SJCRH30 (cell line): ENCODE measurements at places on chromosomes 16 and 17. TPM values are rescaled to one million over a fixed set of nuclear protein-coding genes. Genes with fewer than 3 reads are reported as not detected.

The KRTAP16-1 gene
- total RNA-seq: not detected in 2 replicates

DNA sequence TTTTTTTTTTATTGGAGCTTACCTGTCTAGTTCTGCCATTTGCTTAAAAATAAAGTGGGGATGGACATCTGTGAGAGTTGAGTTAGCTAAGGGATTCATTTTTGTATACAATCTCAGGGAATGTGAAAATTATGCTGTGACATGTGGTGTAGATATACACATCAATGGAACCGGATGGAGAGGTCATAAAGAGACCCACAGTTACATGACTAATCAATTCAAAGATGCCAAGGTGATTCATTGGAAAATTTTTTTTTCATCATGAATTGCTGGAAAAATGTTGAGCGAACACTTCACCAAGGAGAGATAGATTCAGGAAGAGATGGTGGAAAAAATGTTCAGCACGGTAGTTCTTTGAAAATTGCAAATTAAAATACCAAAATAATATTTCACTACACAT, 605.4 kb upstream of the KIF2B start:
- H3K27me3 ChIP-seq: no peaks in the 10 kb centered on the region
- no peaks in the 10 kb centered on the region for H3K36me3 ChIP-seq
- H3K27ac ChIP-seq: no peak overlapping the region
- no peak for DNase-seq

- no peak overlapping the region for H3K27ac ChIP-seq
- no peak for DNase-seq
- peaks cover 31% of the 10 kb centered on the region for H3K27me3 ChIP-seq
- no peaks in the 10 kb centered on the region for H3K36me3 ChIP-seq
- H3K4me3 ChIP-seq: no peak overlapping the region
Observed at GRCh38 chr16:57945740-57946138, 25.2 kb downstream of the CNGB1 start.

- H3K27ac ChIP-seq: no peak overlapping the region
- H3K4me3 ChIP-seq: no peak overlapping the region
- H3K4me1 ChIP-seq: no peaks in the 10 kb centered on the region
- DNase-seq: no peak
- H3K27me3 ChIP-seq: no peaks in the 10 kb centered on the region
Observed at GRCh38 chr17:60823515-60823914, 145.9 kb downstream of the BCAS3 start.
